ENCODE measurements at places on chromosomes 13 and 19. TPM values are rescaled to one million over a fixed set of nuclear protein-coding genes. Genes with fewer than 3 reads are reported as not detected.

DNA sequence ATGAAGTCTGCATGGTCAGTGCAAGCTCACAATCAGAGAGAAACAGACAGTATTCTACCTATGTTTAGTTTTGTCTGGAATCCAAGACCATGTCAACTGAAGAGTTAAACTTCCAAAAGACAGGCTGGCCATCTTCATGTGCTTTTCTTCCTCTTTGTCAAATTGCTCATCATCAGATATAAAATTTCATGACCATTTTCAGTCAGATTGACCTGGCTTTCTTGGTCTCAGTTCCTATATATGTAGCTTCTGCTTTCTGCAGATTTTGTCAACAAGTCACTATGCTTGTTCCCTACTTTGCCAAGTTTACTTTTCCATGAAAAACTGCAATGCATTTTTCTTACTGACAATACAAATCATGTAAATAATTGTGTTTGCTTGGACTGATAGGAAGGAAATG is 13.9 kb downstream of the SLC46A3 start:
- H3K4me1 ChIP-seq: no peaks in the 10 kb centered on the region
- no peaks in the 10 kb centered on the region for H3K36me3 ChIP-seq
- H3K27ac ChIP-seq: no peak overlapping the region

DNA sequence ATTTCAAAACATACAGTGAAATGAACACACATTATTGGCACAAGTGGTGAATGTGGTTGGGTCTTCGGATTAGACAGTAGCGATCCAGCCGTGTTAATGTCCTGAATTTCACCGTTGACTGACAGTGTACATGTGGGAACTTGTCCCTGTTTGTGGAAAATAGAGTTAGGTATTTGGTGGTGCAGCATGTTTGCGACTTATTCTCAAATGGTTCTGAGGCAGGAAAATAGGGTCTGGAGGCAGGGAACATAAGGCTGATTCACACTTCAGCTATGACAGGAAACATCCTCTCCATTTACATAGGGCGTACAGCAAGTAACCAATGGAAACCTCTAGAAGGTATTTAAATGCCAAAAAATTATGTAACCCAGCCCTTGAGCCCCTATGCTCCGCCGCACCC is 4.2 kb downstream of the LGALS7B start:
- DNase-seq: no peak
- no peak overlapping the region for H3K27ac ChIP-seq
- no peaks in the 10 kb centered on the region for H3K36me3 ChIP-seq
- no peaks in the 10 kb centered on the region for H3K4me1 ChIP-seq

- H3K36me3 ChIP-seq: no peaks in the 10 kb centered on the region
- H3K27me3 ChIP-seq: peaks cover 5% of the 10 kb centered on the region
- peaks cover 17% of the 10 kb centered on the region for H3K4me1 ChIP-seq
- no peak overlapping the region for H3K27ac ChIP-seq
Observed at GRCh38 chr19:45403781-45404556, 900 bp downstream of the PPP1R13L start.

- H3K27me3 ChIP-seq: no peaks in the 10 kb centered on the region
- no peak overlapping the region for H3K27ac ChIP-seq
- H3K4me3 ChIP-seq: no peak overlapping the region
- no peak for DNase-seq
Observed at GRCh38 chr13:114310956-114311355, 3.3 kb upstream of the CHAMP1 start.

The PLK5 gene
- total RNA-seq: 6.3 TPM

DNA sequence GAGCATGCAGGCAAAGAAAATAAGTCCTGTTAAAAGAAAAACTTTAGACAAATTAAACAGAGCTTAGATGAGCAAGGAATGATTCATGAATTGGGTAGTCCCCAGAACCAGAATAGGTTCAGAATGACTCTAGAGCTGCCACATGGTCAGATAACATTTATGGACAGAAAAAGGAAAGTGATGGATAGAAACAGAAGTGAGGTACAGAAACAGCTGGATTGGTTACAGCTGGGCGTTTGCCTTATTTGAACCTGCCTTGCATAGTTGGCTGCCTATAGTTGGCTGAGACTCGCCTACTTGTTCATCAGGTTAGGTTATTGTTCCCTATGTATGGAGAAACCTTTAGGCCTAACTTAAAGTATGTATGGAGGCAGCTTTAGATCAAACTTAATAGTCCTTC is 35.4 kb downstream of the WDFY2 start:
- H3K4me1 ChIP-seq: peaks cover 52% of the 10 kb centered on the region
- no peak overlapping the region for H3K4me3 ChIP-seq
- H3K27me3 ChIP-seq: no peaks in the 10 kb centered on the region
- H3K36me3 ChIP-seq: no peaks in the 10 kb centered on the region
- no peak for DNase-seq

DNA sequence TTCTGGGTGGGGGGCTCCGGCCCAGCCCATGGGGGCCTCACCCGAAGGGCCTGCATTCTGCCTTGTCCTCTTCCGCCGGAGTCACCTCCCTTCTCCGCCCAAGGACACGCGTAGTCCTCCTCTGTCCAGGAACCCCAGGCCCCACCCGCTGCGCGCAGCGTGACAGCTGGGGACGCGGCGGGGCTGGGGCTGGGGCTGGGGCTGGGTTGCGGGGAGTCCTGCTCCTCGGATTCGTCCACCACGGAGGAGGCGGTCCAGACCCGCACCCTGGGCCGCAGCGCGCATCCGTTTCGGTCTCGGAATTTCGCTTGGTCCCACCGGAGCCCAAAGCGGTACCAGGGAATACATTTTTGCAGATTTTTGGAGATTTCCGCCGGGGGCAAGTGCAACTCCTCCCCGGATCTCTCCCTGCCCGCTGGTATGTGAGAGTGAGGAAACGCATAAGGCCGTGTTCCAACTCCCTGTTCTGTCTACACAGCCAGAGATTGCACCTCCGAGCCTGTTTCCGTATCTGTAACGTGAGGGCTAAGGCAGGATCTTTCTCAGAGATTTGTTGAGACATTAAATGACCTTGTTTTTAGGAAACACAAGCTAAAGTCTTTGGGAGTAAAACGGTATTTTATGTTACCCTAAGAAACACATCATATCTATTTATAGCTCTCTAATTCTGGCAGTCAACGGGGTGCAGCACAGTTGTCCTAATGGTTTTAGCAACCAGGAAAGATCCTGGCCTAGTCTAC is at the start of gene COX7A1:
Gene COX7A1 (minus strand): TSS at position 96 of the 740 bp plus-strand sequence. CDS start 40 bp downstream, at position 56.
- no peaks in the 10 kb centered on the region for H3K4me1 ChIP-seq
- no peaks in the 10 kb centered on the region for H3K36me3 ChIP-seq
- H3K27me3 ChIP-seq: no peaks in the 10 kb centered on the region

GRCh38 chr13:109200556-109200955 is 571.1 kb downstream of the MYO16 start:
- no peak overlapping the region for H3K4me3 ChIP-seq
- DNase-seq: no peak
- H3K4me1 ChIP-seq: no peaks in the 10 kb centered on the region
- no peaks in the 10 kb centered on the region for H3K27me3 ChIP-seq

DNA sequence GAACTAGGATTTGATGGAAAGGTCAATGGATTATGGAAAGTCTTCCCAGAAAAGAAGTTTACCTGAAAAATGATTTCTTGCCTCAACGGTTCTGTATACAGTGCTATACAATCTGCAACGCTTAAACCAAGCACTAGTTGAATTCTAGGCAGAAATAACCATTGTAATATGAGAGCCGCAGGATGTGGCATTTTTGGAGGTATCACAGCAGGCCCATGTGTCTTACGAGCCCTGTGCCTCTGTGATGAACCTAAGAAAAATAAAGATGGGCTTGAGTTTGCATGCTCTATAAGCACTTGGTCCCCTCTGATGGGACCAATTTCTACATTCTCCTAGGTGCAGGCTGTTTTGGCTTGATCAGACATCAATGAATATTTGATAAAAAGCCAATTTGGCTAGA is 78.7 kb upstream of the RFC3 start:
- H3K36me3 ChIP-seq: no peaks in the 10 kb centered on the region
- no peak overlapping the region for H3K4me3 ChIP-seq
- H3K27me3 ChIP-seq: no peaks in the 10 kb centered on the region
- no peak for DNase-seq
- H3K4me1 ChIP-seq: peaks cover 26% of the 10 kb centered on the region

GRCh38 chr19:12052497-12053169 is at the start of gene ZNF878:
TSS of gene ZNF878 (minus strand) at chr19:12052961. CDS start at chr19:12052801, 160 bp downstream.
- no peaks in the 10 kb centered on the region for H3K36me3 ChIP-seq
- H3K27ac ChIP-seq: peak within 1 kb of the TSS; percentile 64
- H3K4me3 ChIP-seq: peak within 1 kb of the TSS; percentile 41
- peak; percentile 73 for DNase-seq

- H3K27ac ChIP-seq: no peak overlapping the region
- H3K4me1 ChIP-seq: no peaks in the 10 kb centered on the region
- DNase-seq: no peak
- H3K27me3 ChIP-seq: no peaks in the 10 kb centered on the region
Observed at GRCh38 chr19:11749751-11750150, 11.0 kb upstream of the ZNF823 start.

DNA sequence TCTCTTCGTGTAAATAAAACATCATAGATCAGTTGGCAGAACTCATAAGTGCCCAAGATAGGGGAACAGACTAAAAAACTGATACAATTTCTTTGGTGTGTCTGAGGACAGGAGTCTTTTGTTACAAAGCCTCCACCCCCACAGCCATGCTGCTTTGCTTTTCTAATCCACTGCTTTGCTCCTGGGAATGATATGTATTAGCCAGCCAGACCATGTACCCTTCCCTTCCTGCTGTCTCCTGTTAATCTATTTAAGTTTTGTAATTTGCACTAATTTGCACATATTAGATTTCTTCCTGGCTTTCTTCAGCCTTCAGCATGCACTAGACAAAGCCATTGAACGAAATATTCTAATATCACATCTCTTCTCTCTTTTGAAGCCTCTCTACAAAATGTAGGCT is 130.5 kb downstream of the MAB21L1 start:
- H3K4me1 ChIP-seq: no peaks in the 10 kb centered on the region
- no peaks in the 10 kb centered on the region for H3K27me3 ChIP-seq
- no peak overlapping the region for H3K4me3 ChIP-seq
- H3K36me3 ChIP-seq: no peaks in the 10 kb centered on the region
- DNase-seq: no peak
- no peak overlapping the region for H3K27ac ChIP-seq

DNA sequence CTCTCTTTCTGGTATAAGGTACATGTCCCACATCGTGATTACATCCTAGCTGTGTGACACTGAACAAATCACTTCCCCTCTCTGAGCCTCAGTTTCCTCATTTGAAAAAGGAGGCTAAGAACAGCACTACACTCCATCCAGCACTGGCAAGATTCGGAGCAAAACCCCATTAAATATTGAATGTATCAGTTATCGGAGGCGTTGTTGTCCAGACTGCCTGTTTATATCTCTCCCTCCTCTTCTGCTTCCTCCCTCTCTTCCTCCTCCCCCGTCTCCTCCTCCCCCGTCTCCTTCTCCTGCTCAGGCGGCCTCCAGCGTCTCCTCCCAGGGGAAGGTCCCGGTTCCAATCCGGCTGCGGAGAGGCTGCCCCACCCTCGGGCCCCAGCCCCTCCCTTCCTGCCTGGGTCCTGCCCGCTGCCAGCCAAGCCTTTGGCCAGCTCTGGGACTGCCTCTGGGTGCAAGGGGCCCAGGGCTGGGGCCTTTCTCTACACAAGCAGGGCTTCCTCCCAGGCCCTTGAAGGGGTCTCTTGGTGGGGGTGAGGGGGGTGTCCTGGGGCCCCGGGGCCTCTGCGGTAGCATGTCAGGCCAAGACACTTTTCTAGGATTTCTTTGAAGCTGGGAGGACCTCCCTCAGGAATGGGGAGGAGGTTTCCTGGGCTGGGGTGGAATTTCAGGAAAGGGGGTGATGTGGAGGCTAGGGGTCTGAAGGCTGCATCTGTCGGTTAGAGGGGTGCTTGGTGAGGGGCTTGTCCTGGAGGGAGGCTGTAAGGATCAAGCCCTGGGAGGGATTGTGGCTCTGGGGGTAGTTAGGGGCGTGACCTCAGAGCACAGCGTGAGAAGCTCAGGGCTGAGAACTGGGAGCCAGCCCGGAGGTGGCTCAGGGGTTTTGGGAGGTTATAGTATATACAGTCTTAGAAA is 1.9 kb downstream of the RRAS start:
- H3K27ac ChIP-seq: peak overlapping the region; percentile 95
- peak overlapping the region; percentile 65 for H3K4me3 ChIP-seq
- DNase-seq: peak; percentile 87
- no peaks in the 10 kb centered on the region for H3K27me3 ChIP-seq

GRCh38 chr19:7857727-7858108 is 16.5 kb downstream of the PRR36 start:
- peaks cover 27% of the 10 kb centered on the region for H3K4me1 ChIP-seq
- H3K27ac ChIP-seq: no peak overlapping the region
- no peaks in the 10 kb centered on the region for H3K36me3 ChIP-seq
- no peaks in the 10 kb centered on the region for H3K27me3 ChIP-seq

- no peaks in the 10 kb centered on the region for H3K27me3 ChIP-seq
- DNase-seq: no peak
- no peaks in the 10 kb centered on the region for H3K4me1 ChIP-seq
- H3K27ac ChIP-seq: peak overlapping the region; percentile 90
- no peaks in the 10 kb centered on the region for H3K36me3 ChIP-seq
- H3K4me3 ChIP-seq: peak overlapping the region; percentile 84
Observed at GRCh38 chr19:55258476-55258827, 365 bp downstream of the PPP6R1 start.

The IGLON5 gene
- total RNA-seq: not detected

The SIGLEC8 gene
- 0.84 TPM for total RNA-seq

The C1QTNF9 gene
- not detected for total RNA-seq

- no peaks in the 10 kb centered on the region for H3K27me3 ChIP-seq
- no peak overlapping the region for H3K4me3 ChIP-seq
- H3K36me3 ChIP-seq: peaks cover 1% of the 10 kb centered on the region
- no peak overlapping the region for H3K27ac ChIP-seq
- no peaks in the 10 kb centered on the region for H3K4me1 ChIP-seq
Observed at GRCh38 chr13:79531542-79532254, 50.7 kb downstream of the NDFIP2 start.

GRCh38 chr13:41596190-41596589 is 138.8 kb downstream of the RGCC start:
- H3K4me1 ChIP-seq: no peaks in the 10 kb centered on the region
- H3K36me3 ChIP-seq: peaks cover 10% of the 10 kb centered on the region
- no peaks in the 10 kb centered on the region for H3K27me3 ChIP-seq
- no peak overlapping the region for H3K27ac ChIP-seq

GRCh38 chr19:542173-542866 is 1.5 kb upstream of the GZMM start:
- DNase-seq: no peak
- H3K27ac ChIP-seq: no peak overlapping the region
- H3K4me1 ChIP-seq: no peaks in the 10 kb centered on the region
- H3K4me3 ChIP-seq: no peak overlapping the region
- H3K27me3 ChIP-seq: no peaks in the 10 kb centered on the region
- H3K36me3 ChIP-seq: peaks cover 51% of the 10 kb centered on the region

The SHANK1 gene
- total RNA-seq: 0.21 TPM

DNA sequence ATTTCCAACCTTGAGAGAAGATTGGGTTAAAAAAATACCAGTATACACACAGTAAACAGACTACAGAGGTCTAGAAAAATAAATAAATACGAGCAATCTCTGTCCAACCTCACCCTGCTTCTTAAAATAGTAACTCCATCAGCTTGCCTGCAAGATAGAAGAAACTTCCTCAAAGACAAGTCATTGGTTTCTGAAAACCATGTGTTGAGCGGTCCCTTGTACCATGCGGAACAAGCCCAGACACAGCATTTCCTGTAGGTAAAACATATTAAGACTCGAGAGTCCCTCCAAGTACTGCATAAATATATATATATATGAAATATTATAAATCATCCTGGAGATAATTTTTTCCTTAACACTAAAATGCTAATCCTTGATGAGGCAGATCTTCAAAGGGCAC is 157.4 kb downstream of the MZT1 start:
- H3K27me3 ChIP-seq: no peaks in the 10 kb centered on the region
- H3K36me3 ChIP-seq: no peaks in the 10 kb centered on the region
- no peak for DNase-seq
- no peak overlapping the region for H3K4me3 ChIP-seq
- H3K27ac ChIP-seq: no peak overlapping the region

- no peaks in the 10 kb centered on the region for H3K36me3 ChIP-seq
- no peak for DNase-seq
- peaks cover 5% of the 10 kb centered on the region for H3K4me1 ChIP-seq
- no peak overlapping the region for H3K27ac ChIP-seq
- H3K4me3 ChIP-seq: no peak overlapping the region
- H3K27me3 ChIP-seq: no peaks in the 10 kb centered on the region
Observed at GRCh38 chr13:107865318-107865575, 350.1 kb downstream of the LIG4 start.

Data from tibial nerve (tissue), 4 donors.